ENCODE measurements at places on chromosomes 1 and 21.

DNA sequence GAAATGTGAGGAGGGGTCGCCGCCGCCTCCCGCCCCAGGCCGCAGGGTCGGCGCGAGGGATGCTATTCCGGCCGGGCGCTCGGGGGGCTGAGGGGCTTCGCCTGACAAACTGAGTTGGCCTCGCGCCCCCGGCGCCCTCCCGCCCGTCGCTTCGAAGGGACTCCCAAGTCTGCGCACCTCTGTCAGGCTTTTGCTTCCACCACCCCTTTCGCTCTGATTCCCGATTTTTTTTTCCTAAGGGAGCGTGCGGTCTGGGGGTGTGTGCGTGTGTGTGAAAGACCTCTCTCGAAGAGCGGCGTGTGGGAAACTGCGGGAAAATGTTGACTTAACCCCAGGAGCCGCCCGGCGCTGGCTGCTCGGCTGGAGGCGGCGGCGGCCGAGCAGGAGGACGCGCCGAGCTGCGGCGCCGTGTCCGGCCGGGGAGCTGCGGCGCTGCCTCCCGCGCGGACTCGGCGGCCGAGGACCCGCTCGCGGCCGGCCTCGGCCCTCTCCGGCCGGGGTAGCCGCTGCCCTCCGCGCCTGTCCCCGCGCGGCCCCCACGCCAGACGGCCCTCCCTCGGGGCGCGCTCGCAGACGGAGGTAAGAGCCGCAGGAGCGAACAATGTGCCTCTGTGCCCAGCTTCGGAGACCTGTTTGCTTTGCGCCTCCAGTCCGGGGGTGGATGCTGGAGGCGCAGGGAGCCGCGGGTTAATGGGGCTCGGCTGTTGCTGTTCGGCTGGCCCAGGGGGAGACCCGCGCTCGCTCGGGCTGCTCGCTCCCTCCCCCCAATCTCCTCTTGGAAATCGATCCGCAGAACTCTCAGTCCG, 1.1 kb downstream of the ADGRL2 start:
- DNase-seq = no peak

DNA sequence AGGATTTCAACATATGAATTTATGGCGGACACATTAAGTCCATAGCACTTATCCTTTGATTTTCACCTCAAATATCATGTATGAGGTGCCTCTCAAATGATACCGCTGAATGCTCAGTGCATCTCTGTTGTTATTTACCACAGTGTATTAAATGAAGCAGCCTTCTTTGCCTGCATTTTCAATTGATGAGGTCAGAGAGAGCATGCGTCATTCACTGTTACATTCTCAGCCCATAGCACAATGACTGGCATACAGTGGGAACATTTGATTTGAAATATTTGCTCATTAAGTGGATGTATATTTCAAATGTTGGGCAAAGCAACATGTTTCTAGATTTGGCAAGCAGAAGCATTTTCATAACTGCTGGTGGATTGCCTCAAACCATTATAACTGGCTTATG, 45.7 kb downstream of the LRRC7 start:
- no peak for DNase-seq

- no peak for DNase-seq
Measured at GRCh38 chr1:52574594-52574993, 21.7 kb upstream of the TUT4 start.

- no peak for DNase-seq
Measured at GRCh38 chr1:218048828-218049420, 236.2 kb upstream of the RRP15 start.

- DNase-seq = no peak
Measured at GRCh38 chr1:156497078-156497742, 3.4 kb downstream of the MEF2D start.

DNA sequence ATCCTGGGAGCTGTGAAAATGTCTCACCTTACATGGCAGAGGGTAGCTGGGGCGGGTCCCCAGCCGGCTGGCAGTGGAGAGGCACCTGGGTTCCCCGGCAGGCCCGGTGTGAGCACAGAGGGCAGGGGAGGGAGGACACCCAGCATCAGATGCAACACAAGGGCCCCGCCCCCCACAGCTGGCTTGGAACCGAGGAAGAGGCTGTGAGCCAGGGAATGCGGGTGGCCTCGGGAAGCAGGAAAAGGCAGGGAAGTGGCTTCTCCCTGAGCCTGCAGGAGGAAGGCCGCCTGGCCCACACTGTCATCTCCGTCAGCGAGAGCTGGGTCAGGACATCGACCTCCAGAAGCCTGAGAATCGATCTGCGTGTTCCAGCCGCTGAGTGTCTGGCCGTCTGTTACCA, 87.3 kb downstream of the SIK1 start:
- DNase-seq = no peak

DNA sequence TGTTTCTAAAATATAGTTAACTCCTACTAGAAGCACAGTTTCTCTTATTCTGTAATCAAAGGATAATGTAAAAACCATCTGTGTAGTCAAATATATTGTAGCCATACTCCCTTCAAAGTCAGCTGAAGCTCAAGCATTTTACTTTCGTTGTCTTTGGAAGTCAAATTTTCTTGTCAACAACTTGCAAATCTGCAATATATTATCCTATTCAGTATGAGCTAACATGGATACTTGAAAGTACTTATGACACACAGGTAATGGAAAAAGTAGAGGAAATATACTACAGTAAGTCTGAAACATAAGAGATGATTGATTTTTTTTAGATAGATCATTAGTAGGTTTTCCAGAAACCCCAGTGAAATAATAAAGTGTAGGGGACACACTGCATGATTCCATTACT, 121.5 kb downstream of the COL24A1 start:
- no peak for DNase-seq

DNA sequence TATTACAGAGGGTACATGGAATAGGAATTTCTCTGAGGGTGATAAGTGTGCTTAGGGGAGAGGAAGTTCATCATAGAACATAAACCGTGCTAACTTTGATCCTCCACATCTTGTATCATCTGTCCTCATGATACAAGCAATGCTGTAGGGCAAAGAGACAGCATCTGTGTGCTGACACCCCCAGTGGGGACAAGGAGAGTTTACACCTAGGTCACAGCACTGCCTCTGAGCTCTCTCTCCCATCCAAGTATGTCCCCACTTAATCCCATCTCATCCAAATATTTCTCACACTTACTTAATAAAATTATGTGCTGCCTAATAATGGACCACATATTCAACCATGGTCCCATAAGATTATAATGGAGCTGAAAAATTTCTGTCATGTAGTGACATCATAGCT, 4.3 kb upstream of the TEDDM1 start:
- DNase-seq = no peak

Data from anterior cingulate cortex (tissue), 58 donors.